ENCODE measurements at places on chromosomes 6 and 20. TPM values are rescaled to one million over a fixed set of nuclear protein-coding genes. Genes with fewer than 3 reads are reported as not detected.

ADGRF4 gene
- total RNA-seq = not detected

DDO gene
- not detected for total RNA-seq

RIMS4 gene
- total RNA-seq = 0.05 TPM

MYLK2 gene
- total RNA-seq = 0.34 TPM

HLA-DRA gene
- 4.7 TPM for total RNA-seq

ULBP1 gene
- total RNA-seq = 12.4 TPM

- H3K4me1 ChIP-seq = no peaks in the 10 kb centered on the region
- no peak overlapping the region for H3K4me3 ChIP-seq
- no peak overlapping the region for H3K27ac ChIP-seq
- no peak for DNase-seq
- H3K27me3 ChIP-seq = no peaks in the 10 kb centered on the region
Observed at GRCh38 chr6:89952686-89953085, 58.4 kb downstream of the GJA10 start.

- H3K27ac ChIP-seq = no peak overlapping the region
- no peak for DNase-seq
- no peak overlapping the region for H3K4me3 ChIP-seq
- H3K27me3 ChIP-seq = peaks cover 6% of the 10 kb centered on the region
Observed at GRCh38 chr20:47875297-47876025, 90.2 kb upstream of the SULF2 start.

DNA sequence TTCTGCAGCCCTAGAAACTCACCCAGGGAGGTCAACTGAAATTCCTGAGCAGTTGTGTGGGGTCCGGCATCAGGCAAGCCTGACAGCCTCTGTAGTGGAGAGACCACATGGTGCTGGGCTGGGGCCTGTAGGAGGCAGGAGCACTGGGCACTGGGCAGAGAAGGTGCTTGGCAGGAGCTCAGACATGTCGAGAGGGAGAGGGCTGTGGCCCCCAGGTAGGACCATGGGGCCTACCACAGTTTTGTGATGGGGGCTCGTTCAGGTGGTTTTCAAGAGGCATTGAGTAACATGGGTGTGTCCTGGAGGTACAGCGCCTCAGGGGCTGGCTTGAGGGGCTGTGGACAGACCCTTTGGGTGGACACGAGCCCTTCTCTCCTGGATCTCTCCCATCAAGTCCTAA lies 15.9 kb downstream of the SLC22A23 start:
- no peak overlapping the region for H3K4me3 ChIP-seq
- no peaks in the 10 kb centered on the region for H3K27me3 ChIP-seq
- peaks cover 40% of the 10 kb centered on the region for H3K4me1 ChIP-seq

DNA sequence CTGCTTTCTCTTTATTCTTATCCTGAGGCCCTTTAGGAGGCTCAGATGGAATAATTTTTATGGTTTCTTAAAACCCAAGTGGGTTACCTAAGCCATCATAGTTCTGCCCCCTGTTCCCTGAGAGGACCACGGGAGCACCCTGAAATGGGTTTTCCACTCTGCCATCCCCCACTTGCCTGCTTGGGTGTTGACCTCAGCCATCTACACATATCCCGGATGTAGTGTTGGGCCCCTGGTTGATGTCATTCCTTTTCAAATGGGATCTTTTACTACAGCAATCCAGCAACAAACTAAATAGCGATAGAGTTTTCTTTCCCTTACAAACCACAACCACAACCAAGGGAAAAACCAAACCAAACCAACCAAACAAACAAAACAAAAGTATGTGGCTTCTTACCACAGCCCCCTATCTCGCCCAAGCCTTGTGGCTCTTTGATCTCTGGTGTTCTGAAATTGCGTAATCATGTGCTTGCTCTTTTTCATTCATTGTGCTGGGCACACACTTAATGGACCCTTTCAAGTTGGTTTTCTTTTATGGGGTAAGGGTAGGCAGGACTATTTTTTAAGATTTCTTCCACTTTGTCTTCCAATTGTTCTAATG lies 154.9 kb downstream of the ESR1 start:
- H3K36me3 ChIP-seq = no peaks in the 10 kb centered on the region
- no peak for DNase-seq
- H3K4me1 ChIP-seq = no peaks in the 10 kb centered on the region
- no peaks in the 10 kb centered on the region for H3K27me3 ChIP-seq
- H3K27ac ChIP-seq = no peak overlapping the region

- H3K27ac ChIP-seq = no peak overlapping the region
- no peak for DNase-seq
- no peak overlapping the region for H3K4me3 ChIP-seq
- H3K4me1 ChIP-seq = no peaks in the 10 kb centered on the region
- H3K27me3 ChIP-seq = no peaks in the 10 kb centered on the region
- no peaks in the 10 kb centered on the region for H3K36me3 ChIP-seq
Observed at GRCh38 chr20:7272512-7272911, 505.0 kb downstream of the BMP2 start.

DNA sequence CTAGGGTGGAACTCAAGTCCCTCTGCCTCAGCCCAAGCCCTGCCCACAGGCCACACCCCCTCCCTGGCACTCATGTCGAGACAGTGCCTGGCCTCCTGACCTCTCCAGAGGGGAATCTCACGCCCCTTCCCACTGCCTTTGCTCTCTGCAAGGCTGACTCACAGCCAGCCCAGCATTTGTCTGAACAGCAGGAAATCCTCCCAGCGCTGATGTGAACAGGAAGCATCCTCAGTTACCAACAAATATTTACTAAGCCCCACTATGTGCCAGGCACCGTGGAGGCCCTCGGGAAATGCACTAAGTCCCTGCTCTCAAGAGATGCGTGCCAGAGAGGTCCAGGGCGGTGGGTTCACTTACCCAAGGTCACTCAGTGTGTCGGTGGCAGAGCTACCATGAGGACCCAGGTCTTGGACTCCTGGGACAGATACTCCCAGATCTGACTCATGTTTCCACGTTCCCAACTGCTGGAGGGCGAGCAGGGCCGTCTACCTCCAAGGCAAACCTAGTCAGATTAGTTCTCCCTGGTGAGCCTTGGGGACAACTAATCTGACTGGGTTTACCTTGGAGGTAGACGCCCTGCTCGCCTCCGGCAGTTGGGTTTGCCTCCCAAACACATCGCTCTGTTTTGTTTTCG lies 7.8 kb downstream of the ADA start:
- peaks cover 31% of the 10 kb centered on the region for H3K4me1 ChIP-seq
- no peaks in the 10 kb centered on the region for H3K36me3 ChIP-seq
- no peak for DNase-seq
- H3K27ac ChIP-seq = no peak overlapping the region
- H3K4me3 ChIP-seq = no peak overlapping the region
- H3K27me3 ChIP-seq = no peaks in the 10 kb centered on the region

- H3K4me1 ChIP-seq = no peaks in the 10 kb centered on the region
- DNase-seq = no peak
- no peaks in the 10 kb centered on the region for H3K27me3 ChIP-seq
Observed at GRCh38 chr6:99604166-99605073, 2.2 kb upstream of the PRDM13 start.

- no peaks in the 10 kb centered on the region for H3K27me3 ChIP-seq
- no peak for DNase-seq
- no peaks in the 10 kb centered on the region for H3K36me3 ChIP-seq
Observed at GRCh38 chr6:65569505-65569904, 137.5 kb downstream of the EYS start.

DNA sequence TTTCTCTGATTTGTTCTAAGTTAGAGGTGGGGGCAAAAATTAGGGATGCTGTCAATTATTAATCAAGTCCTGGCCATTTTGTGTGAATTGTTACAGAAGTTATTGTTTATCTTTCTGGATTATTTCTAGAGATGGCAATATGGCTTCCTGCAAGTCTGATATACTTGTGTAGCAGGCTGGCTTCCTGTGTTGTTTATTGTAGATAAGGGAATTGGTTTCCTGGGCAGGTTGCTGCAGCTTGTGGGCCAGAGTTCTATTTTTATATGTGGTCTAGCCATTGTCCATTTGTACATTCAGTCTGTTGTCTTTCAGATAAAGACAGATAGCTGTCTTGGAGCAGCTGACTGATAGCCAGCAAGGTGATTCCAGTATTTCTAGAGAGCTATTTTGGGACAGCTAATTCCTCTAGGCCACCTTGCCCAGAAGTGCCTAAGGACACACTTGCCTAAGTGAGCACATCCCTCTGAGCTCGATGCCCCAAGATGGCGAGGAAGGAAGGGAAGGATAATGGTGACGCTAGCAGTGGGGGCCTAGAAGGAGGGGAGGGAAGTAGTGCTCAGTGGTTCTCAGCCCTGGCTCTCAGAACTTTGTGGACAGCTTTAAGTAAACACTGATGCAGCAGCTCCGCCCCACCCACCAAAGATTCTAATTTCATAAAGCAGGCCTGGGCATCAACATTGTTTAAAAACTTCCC lies 25.5 kb downstream of the DDO start:
- H3K4me3 ChIP-seq = no peak overlapping the region
- no peaks in the 10 kb centered on the region for H3K27me3 ChIP-seq
- no peak for DNase-seq
- no peaks in the 10 kb centered on the region for H3K36me3 ChIP-seq

- no peak for DNase-seq
- H3K27ac ChIP-seq = no peak overlapping the region
- no peak overlapping the region for H3K4me3 ChIP-seq
- H3K36me3 ChIP-seq = no peaks in the 10 kb centered on the region
Observed at GRCh38 chr6:140586426-140587061, 1212.1 kb upstream of the CITED2 start.

Measured in HCT116 (cell line).